ENCODE measurements at places on chromosomes 6 and 20.

DNA sequence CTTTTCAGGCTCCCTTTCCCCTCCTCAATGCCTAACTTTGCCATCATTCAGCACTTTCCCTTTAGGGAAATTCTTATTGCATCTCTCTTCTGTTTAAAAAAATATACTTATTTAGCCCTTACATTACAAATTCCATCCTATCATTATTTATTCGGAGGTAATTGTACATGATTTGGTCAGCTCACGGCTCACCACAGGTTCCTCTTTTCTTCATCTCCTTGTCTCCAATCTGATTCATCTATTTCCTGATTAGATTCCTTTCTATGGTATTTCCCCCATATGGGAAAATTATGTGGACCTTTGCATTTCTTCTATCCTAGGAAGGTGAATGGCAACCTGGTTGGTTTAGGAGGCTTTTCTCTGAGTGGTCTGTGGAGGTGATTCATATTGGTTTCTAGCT, 12.9 kb upstream of the EMILIN3 start:
- DNase-seq = no peak

DNA sequence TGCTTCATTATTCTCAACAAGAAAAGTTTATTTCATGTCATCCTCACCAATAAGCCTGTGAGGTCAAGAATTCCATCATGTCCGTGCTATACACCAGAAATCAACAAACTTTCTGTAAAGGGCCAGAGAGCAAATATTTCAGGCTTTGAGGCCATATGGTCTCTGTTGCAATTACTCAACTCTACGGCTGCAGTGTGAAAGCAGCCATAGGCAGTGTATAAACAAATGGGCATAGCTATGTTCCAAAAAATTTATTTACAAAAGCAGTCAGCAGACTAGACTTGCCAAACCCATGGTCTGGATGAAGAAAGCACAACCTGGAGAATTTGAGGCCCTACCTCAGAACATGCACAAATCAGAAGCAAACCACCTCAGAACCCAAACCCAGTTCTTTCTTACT, 118.5 kb downstream of the PCSK2 start:
- DNase-seq = no peak

DNA sequence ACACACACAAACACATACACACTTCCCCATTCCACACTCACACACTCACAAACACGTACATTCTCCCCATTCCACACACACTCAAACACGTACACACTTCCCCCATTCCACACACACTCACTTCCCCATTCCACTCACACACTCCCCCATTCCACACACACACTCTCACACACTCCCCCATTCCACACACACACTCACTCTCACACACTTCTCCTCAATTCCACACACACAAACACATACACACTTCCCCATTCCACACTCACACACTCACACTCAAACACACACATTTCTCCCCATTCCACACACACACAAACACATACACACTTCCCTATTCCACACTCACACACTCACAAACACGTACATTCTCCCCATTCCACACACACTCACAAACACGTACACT, 8.7 kb upstream of the OSBPL2 start:
- no peak for DNase-seq

GRCh38 chr6:97110626-97111025, 172.4 kb downstream of the MMS22L start:
- no peak for DNase-seq

DNA sequence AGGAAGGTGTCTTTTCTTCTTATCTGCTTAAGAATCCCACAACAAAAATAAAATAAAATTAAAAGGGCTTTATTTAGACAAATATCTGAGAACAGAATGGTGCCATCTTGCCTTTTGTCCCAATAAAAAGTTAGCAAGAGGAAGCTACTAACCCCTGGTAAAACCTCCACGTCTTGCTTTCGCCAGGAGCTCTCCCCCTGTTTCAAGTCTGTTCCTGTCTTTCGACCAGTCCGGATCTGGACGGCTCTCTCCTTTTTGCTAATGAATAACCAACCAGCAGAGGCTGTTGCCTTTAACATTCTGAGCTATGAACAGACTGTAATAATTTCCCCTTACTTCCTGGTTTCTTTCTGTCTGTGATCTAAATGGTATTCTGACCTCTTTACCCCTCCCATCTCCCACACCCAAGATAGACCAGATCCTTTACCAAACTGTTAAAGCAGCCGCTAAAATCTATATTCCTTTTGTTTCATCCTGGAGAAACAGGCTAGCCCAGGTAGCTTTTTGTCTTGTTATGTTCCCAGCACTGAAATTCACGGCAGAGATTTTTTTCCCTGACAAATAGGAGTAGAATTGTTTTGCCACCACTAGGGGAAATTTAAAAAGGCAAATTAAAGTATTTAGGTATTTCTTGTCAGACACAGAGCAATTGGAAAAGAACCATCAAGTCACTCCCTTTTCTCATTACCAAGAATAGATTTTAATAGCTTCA, at the start of gene FRK:
TSS of gene FRK (minus strand) at position 320 of the 712 bp plus-strand sequence. CDS start 580 bp downstream, outside the sequence.
- DNase-seq = no peak

DNA sequence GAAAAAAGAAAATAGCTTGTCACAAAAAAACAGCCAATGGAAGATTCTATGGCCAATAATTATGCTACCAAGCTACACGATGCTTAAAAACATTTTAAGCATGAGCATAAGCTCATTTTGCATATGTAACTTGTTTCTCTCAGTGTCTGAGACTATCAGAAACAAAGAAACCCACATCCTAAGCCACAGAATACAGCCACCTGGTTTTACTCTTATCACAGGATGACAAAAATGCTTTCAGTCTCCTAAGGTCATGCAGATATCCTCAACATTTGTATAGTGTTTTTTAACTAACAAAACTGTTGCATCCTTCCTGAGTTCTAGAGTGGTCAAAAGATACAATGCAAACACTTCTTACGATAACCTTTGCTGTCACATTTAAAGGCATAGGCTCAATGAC, 172.1 kb upstream of the RUNX2 start:
- DNase-seq = no peak

DNA sequence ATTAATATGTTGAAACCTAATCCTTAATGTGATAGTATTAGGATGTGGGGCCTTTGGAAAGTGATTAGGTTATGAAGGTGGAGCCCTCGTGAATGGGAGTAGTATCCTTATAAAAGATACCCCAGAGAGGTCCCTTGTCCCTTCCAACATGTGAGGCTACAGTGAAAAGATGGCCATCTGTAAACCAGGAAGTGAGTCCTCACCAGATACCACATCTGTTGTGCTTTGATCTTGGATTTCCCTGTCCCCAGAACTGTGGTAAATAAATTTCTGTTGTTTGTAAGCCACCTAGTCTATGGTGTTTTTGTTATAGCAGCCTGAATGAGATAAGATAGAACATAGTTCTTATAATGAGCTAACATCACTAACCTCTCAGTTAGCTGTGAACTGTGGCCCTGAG, 16.6 kb upstream of the CALHM6 start:
- DNase-seq = no peak

DNA sequence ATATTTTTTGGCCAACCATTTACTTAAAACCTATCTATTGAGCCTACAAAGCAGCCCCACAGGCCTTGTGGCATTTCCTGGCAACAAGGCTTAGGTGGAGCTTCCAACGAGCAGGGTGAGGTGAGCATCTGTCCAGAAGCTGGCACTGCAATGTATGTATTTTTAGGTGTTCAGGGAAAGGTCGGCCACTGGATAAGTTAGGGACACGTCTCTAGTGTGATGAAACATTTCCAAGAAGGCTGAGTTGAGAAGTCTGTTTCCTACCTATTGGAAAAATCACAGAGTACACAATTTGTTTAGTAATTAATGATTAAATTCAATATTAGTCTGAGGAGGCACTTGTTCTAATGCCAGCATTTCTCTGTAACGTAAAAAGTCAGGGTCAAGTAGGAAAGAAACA, 17.8 kb upstream of the RCAN2 start:
- DNase-seq = no peak

- DNase-seq = peak; percentile 18
Observed at GRCh38 chr6:21593927-21594415, 420 bp downstream of the SOX4 start.

GRCh38 chr6:135505648-135506047, 8.1 kb upstream of the AHI1 start:
- DNase-seq = no peak

GRCh38 chr6:6969761-6970223, 138.0 kb upstream of the RREB1 start:
- DNase-seq = no peak

All from activated CD4-positive, alpha-beta memory T cell treated with anti-CD3 and anti-CD28 coated beads for 36 hours (primary cell).